ENCODE measurements at places on chromosomes 13 and 19.

DNA sequence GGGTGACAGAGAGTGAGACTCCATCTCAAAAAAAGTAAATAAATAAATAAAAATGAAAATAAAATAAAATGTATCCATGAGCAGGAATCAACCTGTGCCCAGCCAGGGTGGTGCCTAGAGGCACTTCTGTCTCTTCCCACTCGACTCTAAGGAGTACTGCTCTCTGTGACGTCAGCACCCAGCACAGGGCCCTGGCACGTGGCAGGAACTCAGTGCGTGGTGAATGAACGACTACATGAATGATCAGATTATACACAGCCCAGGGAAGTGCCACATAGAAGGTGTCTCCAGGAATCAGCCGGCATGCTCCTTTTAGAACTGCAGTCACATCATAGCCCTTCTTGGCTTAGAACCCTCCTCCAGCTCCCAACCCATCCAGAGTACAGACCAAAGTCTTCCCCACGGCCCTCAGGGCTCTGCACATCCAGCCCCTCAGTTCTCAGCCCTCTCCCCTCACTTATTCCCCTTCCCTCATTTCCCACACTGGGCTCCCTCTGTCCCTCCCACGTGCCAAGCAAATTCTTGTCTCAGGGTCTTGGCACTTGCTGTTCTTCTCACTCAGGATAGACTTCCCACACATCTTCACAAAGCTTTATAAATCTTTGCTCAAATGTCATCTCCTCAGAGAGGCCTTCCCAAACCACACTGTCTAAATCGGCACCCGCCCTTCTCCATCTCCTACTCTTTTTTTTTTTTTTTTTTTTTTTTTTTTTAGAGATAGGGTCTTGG is 4.2 kb downstream of the CLIP3 start:
- no peak for DNase-seq

DNA sequence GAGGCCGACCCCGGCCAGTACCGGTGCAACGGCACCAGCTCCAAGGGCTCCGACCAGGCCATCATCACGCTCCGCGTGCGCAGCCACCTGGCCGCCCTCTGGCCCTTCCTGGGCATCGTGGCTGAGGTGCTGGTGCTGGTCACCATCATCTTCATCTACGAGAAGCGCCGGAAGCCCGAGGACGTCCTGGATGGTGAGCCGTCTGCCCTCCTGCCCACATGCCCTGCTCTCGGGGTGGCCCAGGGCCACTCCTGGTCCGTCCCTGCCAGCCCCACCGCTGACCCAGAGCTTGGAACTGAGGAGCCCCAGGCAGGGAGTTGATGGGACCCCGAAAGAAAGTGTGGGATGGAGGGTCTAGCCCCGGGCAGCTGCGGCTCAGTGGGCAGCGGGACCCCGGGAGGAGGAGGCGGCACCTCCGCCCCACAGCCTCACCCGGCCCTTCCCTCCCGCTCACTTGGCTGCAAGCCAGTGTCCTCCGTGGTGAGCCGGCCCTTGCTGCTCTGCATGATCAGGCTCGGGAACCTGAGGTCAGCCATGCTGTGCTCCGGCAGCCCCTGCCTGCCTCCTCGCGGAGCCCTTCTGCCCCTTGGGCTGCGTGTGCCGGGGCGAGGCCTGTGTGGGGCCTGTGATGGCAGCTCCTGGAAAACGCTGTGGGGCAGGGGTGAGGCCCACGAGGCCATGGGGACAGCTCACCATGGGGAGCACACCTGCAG is 8.1 kb upstream of the HCN2 start:
- DNase-seq, result no peak

DNA sequence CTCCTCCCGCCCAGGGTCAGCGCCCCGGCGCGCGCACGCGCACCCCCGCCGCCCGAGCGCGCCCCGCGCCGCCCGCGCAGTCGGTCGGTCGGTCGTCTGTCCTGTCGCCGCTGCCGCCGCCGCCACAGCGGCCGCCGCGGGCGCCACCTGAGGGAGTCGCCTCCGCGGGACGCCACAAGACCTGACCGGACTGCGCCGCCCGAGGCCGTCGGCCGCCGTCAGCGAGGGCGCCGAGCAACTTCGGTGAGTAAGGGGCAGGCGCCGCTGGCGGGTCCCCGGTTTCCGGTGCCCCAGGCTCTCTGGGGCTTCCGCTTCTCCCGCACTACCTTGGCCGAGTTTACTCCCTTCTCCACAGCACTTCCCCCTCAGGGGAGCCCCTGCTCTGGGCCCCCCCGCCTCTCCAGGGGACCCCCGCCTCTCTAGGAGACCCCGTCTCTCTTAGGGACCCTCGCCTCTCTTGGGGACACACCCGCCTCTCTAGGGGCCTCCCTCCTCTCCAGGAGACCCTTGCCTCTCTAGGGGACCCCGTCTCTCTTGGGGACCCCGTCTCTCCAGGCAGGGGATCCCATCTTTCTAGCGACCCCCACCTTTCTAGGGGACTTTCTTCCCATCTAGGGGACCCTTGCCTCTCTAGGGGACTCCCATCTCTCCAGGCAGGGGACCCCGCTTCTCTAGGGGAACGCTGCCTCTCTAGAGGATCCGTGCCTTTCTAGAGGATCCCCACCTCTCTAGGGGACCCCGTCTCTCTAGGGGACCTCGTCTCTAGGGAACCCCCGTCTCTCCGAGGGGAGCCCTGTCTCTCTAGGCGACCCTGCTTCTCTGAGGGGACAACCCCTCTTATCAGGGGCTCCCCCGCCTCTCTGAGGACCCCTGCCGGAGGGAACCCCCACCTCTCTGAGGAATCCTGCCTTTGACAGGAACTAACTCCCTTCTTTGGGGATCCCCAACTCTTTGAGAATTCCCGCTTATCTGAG is 19.3 kb upstream of the GATAD2A start:
- no peak for DNase-seq

DNA sequence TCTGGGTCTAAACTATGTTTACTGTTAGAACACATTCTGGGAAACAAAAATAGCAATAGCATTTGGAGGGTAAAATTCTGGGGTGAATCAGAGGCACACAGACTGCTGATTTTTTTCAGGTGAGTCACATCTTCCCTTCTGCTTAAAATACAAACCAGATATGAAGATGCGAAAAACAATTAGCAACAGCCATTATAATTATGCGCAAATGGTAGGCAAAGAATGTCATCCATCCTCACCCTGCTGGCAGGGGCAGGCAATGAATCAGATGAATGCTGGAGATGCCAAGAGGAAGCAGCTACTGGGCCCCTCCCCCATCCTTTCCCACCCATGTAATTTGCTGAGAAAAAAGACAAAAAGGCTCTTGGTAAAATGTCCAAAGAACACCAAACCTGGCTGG is 282.9 kb downstream of the KLF5 start:
- DNase-seq, result peak; percentile 40

DNA sequence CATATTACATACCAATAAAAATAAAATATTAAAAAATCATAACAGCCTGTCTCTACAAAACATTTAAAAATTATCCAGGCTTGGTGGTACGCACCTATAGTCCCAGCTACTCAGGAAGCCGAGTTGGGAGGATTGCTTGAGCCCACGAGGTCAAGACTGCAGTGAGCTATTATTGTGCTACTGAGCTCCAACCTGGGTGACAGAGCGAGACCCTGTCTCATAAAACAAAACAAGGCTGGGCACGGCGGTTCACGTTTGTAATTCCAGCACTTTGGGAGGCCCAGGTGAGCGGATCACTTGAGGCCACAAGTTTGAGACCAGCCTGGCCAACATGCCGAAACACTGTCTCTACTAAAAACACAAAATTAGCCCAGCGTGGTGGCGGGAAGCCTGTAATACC is 52.2 kb upstream of the LSM14A start:
- DNase-seq, result no peak

- DNase-seq, result no peak
Observed at GRCh38 chr13:114042066-114042815, 68.4 kb upstream of the C13orf46 start.

- DNase-seq, result peak; percentile 98
Observed at GRCh38 chr13:80436571-80437169, 95.7 kb upstream of the SPRY2 start.

DNA sequence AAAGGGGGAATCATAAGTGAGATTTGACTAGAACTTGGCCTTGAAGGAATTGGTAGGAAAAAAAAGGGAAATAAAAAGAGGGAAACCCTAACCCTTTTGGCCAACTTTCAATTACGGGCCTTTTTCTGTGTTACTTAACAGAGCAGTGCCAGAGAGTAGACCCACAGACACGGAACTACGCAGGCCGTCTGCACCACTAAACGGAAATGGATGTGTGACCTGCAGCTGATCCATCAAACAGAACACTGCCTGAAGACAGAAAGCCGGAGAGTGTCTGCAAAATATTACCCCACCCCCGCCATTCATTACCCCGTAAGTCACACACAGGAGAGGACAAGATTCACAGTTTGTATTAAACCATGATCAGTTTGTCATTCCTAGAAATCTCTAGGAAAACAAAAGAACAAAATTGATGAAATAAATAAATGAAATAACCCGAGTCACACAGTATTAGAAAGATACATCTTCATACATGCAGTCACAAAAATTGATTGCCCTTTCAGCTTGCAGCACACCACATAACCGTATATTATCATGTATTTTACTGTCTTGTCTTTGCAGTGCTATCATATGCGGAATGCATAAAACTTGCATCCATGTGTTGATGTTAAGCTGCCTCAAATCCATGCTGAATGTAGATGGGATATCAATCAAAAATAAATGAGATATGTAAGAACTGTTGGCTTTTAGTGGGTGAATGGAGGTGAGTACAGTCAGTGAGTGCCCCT is 424.7 kb downstream of the IRS2 start:
- DNase-seq, result no peak

- no peak for DNase-seq
Observed at GRCh38 chr13:61387694-61388093, 28.0 kb downstream of the PCDH20 start.

- no peak for DNase-seq
Observed at GRCh38 chr19:54551950-54552912, 21.4 kb upstream of the LILRA2 start.

DNA sequence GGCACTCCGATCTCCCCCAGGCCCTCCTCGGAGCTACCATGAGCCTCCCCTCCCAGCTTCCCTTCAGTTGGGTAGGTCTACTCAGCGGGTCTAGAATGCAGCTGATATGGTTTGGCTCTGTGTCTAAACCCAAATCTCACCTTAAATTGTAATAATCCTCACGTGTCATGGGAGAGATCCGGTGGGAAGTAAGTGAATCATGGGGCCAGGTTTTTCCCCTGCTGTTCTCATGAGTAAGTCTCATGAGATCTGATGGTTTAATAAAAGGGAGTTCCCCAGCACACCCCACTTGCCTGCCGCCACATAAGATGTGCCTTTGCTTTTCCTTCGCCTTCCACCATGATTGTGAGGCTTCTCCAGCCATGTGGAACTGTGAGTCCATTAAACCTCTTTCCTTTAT is 14.5 kb upstream of the DOCK9 start:
- DNase-seq, result no peak

- no peak for DNase-seq
Observed at GRCh38 chr13:21100994-21101757, 39.8 kb upstream of the LATS2 start.

- no peak for DNase-seq
Observed at GRCh38 chr13:111283991-111284390, 36.5 kb upstream of the TEX29 start.

- no peak for DNase-seq
Observed at GRCh38 chr13:23321535-23322241, 111.8 kb downstream of the SACS start.

DNA sequence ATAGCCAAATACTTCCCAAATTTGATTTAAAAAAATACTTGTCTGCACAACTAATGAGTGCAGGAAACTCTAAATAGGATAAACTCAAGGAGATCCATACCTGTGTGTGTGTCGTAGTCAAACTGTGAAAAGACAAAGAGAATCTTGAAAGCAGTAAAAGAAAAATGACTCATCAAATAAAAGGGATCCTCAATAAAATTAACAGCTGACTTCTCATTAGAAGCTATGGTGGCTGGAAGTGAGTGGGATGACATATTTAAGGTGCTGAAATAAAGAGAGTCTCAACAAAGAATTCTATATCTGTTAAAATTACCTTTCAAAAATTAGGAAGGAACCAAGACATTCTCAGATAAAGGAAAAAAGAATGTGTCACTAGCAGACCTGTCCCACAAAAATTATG is 13.7 kb downstream of the RNASEH2B start:
- no peak for DNase-seq

DNA sequence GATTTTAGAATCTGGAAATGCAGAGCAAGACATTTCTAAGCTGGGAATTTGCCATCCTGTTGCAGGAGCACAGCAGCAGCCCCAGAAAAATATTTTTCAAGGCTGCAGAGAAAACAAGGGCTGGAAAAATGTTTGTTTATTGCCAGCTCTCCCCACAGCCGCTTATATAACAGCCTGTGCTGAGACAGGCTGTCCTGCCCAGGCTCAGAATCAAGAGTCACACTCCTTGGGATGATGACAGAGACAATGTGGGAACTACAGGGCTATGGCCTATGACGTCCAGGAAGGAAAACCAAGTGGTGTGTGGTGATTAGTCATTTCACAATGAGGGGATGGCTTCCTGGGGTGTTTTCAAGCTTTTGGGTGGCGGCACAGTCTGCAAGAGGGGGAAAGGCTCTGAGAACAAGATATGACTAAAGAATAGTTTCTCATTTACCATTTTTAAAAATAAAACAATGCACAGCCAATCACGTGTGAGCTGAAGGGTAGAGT is 136.3 kb upstream of the SERP2 start:
- DNase-seq, result peak; percentile 61

GRCh38 chr13:32246468-32246867 is 68.7 kb downstream of the ZAR1L start:
- DNase-seq, result peak; percentile 82

- DNase-seq, result peak; percentile 48
Observed at GRCh38 chr13:45120967-45121831, 889 bp downstream of the GTF2F2 start.

- peak; percentile 83 for DNase-seq
Observed at GRCh38 chr13:25281193-25281934, 5.9 kb downstream of the MTMR6 start.

DNA sequence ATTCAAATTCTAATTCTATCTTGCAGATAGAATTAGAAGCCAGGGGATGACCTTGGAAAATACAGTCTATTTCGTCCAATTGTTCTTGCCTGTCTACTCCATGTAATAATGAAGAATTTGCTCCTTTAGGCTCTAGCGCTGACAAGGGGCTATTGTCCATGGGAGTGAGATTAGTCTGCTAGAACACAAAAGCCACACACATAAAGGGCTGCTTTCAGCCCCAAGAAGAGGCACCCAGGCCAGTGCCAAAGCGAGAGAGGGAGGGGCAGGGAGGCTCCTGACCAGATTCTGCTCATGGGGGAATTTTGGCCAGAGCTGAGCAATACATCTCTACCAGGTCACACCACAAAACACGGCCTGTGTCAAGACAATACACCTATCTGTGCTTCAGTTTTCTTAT is 1306.9 kb downstream of the UQCRFS1 start:
- DNase-seq, result no peak

GRCh38 chr13:97057176-97057575 is 62.9 kb upstream of the OXGR1 start:
- DNase-seq, result peak; percentile 18

- no peak for DNase-seq
Observed at GRCh38 chr19:45947926-45948325, 25.7 kb downstream of the NOVA2 start.

GRCh38 chr13:72643311-72643989 is 84.0 kb downstream of the MZT1 start:
- DNase-seq, result peak; percentile 54
